ENCODE measurements at places on chromosomes 16 and 17.
A peak's percentile ranks its signal among the peaks of the same experiment; 100 is the strongest.

DNA sequence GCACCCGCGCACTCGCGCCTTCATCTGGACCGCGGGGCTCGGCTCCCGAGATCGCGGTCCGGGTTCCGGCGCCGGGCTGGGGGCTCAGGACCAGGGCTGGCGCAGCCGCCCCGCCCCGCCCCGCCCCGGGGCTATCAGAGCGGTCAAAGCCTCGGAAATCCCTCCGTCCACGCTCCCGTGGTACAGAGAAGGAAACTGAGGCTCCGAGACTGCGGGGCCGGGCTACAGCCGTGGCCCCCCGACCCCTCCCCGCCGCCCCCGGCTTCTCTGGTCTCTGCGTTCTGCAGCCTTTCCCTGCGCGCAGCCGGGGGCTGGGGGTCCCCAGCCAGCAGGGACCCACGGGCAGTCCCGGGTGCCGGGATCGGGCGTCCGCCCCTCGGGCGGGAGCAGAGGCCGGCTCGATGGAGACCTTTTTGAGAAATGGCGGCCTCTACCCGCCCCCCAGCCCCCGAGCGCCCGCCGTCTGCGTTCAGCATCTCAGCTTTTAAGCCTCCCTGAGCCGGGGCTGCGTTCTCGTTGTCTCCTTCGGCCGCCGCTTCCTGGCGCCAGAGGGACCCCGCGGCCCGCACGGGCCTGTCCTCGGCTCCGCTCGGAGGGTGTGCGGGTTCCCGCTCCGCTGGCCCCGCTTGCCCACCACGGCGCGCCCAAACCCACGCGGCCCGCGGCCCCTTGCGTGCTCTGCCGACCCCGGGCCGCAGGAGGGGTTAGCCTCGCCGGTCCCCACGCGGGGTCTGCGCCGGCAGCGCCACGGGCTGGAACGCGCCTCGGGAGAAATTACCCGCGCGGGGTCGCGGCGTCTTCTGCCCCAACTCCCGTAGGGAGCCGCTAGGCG lies 1.5 kb upstream of the NPTX1 start:
- DNase-seq: peak; percentile 57

DNA sequence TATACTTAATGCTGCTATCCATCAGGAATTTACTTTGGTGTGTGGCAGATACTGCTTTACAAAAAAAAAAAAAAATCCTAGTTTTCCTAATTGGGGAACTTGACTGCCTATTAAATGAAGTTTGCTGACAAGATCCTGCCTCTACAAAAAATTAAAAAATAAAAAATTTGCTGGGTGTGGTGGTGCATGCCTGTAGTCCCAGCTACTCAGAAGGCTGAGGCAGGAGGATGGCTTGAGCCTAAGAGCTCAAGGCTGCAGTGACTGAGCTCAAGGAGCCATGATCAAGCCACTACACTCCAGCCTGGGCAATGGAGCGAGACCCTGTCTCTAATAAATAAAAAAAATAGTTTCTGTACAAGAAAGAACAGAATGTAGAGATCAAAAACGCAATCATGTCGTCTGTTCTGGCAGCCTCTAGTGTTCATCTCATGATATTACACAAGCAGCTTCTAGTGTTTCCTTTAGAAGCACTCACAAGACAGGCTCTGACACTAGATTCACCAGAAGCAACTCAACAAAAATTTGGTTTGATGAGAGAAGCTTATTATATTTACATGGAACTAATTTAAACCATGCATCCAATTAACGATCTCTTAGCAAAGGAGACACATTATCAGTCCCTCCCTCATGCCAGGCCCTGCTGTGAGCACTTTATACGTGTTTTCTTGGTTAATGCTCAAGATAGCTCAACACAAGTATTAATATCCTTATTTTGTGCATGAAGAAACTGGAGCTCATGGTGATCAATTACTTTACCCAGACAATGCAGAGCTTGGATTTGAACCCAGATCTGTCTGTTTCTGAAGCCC lies 6.8 kb upstream of the KRTAP17-1 start:
- peak; percentile 42 for DNase-seq

DNA sequence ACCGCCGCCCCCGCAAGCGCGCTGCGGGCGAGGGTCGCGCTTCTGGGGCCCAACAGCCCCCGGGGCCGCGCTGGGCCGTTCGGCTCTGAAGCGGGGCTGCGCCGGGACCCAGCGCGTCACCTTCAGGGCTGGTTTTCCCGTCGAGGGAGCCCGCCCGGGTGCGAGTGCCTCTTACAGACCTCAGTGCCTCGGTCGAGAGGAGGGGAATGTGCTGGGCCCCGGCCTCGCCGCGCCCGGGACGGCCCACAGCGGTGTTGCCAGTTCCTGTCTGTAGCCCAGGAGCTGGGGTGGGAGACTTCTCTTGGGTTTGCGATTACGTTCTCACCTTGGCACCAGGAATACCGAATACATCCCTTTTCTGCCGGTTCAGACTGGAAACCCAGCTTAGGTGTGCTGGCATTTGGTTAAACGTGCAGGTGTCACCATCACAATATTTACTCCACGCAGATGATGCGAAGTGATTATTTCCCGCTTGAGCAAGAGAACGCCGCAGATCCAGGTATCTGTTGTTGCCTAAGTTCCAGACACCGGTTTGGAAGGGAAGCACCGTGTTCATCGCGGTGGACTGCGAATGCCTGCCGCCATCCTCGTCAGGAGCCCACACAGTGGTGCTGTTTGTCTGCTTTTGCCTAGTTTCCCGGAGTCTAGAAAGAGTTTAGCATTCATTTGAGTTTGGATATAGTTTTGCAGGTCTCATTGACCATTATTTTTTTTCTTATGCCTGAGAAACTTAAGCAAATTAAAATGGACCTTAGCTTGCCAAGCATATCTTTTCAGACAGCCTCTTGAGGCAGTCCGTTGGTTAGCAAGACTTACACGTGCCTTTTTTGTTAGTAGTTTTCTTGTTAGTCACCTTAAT lies 914 bp downstream of the MAP1LC3B start:
- peak; percentile 52 for DNase-seq

GRCh38 chr16:90046971-90047713 lies 27.9 kb upstream of the DBNDD1 start:
- DNase-seq: no peak

DNA sequence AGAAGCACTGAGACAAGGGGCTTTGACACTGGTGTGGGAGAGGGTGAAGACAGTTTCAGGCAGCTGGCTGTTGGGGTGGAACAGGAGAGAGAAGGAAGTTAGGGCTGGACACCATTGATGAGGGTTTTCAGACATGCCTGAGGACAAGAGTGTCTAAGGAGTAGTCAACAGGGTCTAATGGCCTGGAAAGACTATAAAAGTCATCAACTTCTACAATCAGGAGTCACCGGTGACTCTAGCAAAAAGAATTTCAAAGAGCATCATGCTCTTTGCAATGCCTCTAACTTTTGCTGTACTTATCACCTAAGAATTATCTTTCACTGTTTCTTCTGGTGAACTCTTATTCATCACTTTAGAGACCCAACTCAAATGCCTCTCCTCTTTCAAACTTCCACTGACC lies 213.9 kb downstream of the C16orf78 start:
- DNase-seq: no peak

All from CD4-positive, alpha-beta T cell treated with Interleukin-17A for 4 hours (primary cell).